ENCODE measurements at places on chromosomes 16 and 17. TPM values are rescaled to one million over a fixed set of nuclear protein-coding genes. Genes with fewer than 3 reads are reported as not detected.

The ESRP2 gene
- 0.63 TPM for total RNA-seq

The CHRNE gene
- total RNA-seq = 0.89 TPM

The DDX42 gene
- 112 TPM for total RNA-seq

The HEATR9 gene
- total RNA-seq = 0.46 TPM
